Activated CD4-positive, alpha-beta T cell treated with anti-CD3 and anti-CD28 coated beads, Interleukin-2, amount 10 ng/mL, durations not matched to agents 24 days and 14 days (primary cell): ENCODE measurements at places on chromosomes 6 and 20.
A peak's percentile ranks its signal among the peaks of the same experiment; 100 is the strongest.

DNA sequence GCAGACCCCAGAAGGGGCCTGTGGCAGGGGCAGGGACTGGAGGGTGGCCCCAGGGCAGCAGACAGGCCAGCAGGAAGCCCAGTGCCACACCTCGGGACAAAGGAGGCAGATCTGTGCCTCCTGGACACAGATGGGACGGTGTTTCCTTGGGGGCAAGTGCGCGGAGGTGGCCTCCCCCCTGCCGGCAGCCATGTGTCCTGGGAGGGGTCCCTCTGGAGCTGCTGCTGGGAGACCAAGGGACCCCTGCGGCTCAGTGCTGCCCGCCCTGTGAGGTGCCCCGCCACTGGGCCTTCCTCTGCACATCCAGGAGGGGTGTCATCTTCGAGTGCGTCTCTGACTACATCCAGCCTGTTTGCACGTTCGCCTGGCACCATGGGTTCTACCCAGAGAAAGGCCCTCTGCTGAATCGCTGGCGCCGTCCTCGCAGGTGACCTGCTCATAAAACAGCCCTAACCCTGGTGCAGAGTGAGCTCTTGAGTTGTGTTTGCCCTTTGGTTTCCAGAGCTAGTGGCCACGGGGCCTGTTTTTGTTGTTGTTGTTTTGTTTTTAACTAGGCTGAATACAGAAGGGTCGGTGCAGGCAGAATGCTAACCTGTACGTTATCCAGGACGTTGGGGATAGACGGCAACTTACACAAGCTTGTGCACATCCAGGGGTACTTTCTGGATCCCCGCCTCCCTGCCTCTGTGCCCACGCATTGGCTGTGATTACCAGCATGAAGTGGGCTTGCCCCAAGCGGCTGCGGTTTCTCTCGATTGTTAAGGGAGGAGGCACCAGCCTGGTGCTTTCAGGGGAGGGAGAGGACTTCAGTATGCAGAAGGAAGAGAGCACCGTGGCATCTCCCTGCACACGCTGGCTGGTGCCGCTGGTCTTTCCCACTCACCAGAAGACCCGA, 1.3 kb upstream of the KCNQ2 start:
- no peak for DNase-seq

DNA sequence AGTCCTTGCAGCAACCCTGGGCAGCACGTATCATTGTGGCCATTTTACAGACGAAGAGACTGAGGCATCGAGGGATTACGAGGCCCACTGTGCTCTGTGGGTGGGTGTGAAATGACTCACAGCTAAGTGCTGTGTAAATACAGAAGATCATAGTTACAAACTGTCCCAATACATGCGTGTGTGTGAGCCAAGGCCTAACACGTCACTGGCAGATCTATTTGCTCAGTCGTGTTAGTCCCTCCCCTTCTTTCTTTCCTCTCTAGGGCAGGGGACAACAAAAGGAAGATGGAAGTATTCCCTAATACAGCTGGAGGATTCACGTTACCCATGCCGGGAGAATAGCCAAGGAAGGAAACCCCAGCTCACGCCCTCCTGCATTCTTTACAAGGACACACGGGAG, 175.9 kb downstream of the CDC5L start:
- no peak for DNase-seq

DNA sequence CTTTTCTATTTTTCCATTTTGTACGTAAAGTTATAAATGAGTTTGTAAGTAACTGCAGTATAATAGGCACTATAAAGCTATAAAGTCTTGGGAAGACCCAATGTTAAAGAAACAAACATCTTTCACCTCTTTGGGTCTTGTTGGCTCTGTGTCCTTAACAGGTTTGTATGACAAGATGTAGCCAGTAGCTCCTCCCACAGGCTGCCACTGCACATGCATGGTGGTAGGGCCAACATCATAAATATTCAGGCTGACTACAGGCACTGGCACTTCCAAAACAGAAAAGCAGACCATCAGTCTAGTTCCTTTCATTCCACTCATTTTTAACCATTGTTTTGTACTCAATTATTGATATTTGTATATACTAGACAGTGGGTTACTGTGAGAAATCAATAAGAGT, 59.9 kb downstream of the COL12A1 start:
- DNase-seq = no peak

GRCh38 chr6:128168244-128168643, 267.4 kb upstream of the THEMIS start:
- no peak for DNase-seq

GRCh38 chr6:53896196-53896595, 101.4 kb downstream of the LRRC1 start:
- DNase-seq = no peak

GRCh38 chr20:4164246-4164645, 148.9 kb upstream of the RNF24 start:
- no peak for DNase-seq

DNA sequence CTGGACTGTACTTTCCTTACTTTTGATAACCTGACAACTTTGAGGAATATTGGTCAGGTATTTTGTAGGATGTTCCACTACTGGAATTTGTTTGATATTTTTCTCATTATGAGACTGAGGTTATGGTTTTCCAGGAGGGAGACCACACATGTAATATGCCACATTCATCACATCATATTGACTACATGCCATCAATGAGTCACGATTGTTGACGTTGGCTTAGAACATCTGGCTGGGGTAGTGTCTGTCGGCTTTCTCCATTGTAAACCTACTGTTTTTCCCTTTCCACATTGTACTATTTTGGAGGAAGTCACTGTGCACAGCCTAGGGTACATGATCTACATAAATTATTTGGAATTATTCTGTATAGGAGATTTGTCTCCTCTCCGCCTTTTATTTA, 1.4 kb upstream of the STX11 start:
- no peak for DNase-seq

GRCh38 chr20:64119301-64119680, 11.9 kb upstream of the NPBWR2 start:
- DNase-seq = peak; percentile 56
